ENCODE measurements at places on chromosomes 3 and 15. TPM values are rescaled to one million over a fixed set of nuclear protein-coding genes. Genes with fewer than 3 reads are reported as not detected.
A peak's percentile ranks its signal among the peaks of the same experiment; 100 is the strongest.

The NFKBIZ gene
- 116 TPM for total RNA-seq

- no peaks in the 10 kb centered on the region for H3K4me1 ChIP-seq
- no peaks in the 10 kb centered on the region for H3K27me3 ChIP-seq
- no peaks in the 10 kb centered on the region for H3K36me3 ChIP-seq
- H3K27ac ChIP-seq: no peak overlapping the region
- no peak overlapping the region for H3K4me3 ChIP-seq
Observed at GRCh38 chr3:178440043-178440442, 96.2 kb upstream of the KCNMB2 start.

DNA sequence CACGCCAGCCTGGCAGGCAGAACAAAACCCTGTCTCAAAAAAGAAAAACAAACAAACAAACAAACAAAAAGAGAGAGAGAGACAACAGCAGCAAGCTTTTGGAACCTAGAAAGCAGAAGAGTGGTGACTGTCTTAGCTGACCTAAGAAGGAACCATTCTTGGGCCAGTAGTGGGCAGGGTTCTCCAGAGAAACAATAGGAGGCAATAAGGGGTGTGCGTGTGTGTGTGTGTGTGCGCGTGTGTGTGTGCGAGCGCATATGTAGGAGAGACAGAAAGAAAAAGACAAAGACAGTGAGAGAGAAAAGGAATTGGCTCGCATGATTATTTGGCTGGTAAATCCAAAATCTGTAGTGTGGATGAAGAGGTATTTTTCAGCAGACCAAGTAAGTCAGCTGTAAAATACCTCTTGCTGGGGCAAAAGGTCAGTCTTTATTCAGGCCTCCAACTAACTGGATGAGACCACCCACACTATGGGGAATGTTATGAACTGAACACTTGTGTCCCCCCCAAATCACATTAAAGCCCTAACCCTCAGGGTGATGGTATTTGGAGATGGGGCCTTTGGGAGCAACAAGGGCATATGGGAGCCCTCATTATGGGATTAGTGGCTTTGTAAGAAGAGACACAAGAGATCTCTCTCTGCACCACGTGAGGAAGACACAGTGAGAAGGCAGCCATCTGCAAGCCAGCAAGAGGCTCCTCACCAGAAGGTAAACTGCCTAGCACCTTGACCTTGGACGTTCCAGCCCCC lies 15.1 kb upstream of the BLM start:
- H3K4me3 ChIP-seq: no peak overlapping the region
- H3K4me1 ChIP-seq: peaks cover 4% of the 10 kb centered on the region
- H3K36me3 ChIP-seq: peaks cover 3% of the 10 kb centered on the region
- H3K27me3 ChIP-seq: no peaks in the 10 kb centered on the region
- H3K27ac ChIP-seq: peak overlapping the region; percentile 7

The SEC61A1 gene
- 188 TPM for total RNA-seq

The LRRN1 gene
- total RNA-seq: 2.6 TPM

DNA sequence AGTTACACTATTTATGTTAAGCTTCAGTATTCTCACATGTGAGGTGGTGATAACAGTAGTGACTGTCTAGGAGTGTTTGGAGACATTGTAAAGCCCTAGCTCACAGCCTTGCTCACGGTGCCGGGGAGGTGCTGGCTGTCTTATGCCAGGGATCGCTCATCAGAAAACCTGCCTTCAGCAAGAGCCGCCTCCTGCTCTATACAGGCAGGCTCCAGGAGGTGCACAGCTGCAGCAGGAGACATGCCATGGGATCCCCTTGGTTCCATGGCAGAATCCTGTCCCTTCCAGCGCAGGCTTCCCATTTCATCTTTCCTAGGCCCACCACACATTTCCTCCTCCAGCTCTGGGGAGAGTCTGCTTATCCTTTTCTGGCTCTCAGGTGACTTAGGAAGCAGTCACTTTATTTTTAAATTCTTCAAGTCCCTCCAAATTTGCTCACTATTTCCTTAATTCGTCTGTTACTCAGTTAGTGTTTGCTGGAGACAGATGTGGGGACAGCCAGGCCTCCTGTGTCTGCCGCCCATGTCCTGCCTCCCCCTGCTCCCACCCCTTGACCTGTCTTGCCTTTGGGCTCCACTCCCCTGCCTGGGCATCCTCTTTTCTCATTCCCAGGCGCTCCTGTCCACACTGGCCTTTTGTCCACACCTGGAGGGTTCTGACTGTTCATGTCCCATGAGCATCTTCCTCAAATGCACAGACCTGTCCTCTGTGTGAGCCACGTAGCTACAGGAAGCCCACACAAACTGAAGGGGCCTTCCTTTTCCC lies 31.7 kb downstream of the SLCO2A1 start:
- H3K27ac ChIP-seq: no peak overlapping the region
- no peak overlapping the region for H3K4me3 ChIP-seq
- H3K27me3 ChIP-seq: peaks cover 20% of the 10 kb centered on the region
- no peaks in the 10 kb centered on the region for H3K4me1 ChIP-seq

GRCh38 chr3:98185180-98185579 lies 18.7 kb downstream of the OR5H15 start:
- H3K4me1 ChIP-seq: no peaks in the 10 kb centered on the region
- no peak for DNase-seq
- no peaks in the 10 kb centered on the region for H3K36me3 ChIP-seq
- H3K27me3 ChIP-seq: no peaks in the 10 kb centered on the region
- no peak overlapping the region for H3K4me3 ChIP-seq

All from activated T-cell treated with anti-CD3 and anti-CD28 coated beads, Interleukin-2, amount 50 U/mL, for 72 hours (primary cell).